Stimulated activated CD4-positive, alpha-beta T cell treated with anti-CD3 and anti-CD28 coated beads, Interleukin-4, amount 100 ng/mL, for 48 hours (primary cell): ENCODE measurements at places on chromosomes 5 and 9.

- no peak for DNase-seq
These were observed 388.1 kb upstream of the ACO1 start for GRCh38 chr9:31996331-31996730.

DNA sequence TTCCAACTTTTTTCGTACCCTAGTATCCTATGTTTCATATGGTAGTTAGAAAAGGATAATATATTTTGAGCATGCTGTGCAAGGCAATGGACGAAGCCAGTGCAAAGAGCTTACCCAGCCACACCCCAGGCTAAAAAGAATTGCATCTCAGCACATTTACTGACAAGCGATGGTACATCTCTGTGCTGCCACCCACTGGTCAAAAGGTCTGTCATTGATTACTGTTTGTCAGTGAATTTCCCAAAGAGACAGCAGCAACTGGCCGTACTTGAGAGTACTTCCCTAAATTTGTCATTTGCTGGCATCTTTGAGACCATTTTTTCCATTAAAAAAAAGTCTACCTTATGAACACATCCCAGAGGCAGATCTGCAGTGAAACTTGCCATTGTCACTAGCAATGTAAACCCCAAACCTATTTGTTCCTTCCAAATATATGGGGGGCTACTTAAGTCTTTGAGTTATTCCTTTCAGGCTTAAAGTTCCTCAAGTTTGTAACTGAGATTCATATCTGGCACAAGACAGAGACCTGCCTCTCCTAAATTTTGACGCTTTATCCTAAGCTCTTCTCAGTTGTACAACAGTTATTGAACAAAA, 184.3 kb downstream of the CTNND2 start:
- DNase-seq: no peak

DNA sequence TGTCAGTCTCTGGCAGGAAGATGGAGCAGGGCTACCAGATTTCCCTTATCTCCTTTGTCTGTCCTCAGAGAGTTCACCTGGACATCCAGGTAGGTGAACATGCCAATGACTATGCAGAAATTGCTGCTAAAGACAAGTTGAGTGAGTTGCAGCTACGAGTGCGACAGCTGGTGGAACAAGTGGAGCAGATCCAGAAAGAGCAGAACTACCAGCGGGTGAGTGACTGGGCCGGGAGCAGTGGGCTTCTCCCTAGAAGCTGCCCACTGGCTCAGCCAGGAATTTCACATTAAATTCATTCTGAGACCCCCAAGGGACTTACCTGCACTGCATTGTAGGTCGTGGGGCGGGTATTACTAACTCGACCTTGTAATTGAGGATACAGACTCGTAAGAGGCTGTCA, 2.1 kb downstream of the TMED9 start:
- DNase-seq: no peak

DNA sequence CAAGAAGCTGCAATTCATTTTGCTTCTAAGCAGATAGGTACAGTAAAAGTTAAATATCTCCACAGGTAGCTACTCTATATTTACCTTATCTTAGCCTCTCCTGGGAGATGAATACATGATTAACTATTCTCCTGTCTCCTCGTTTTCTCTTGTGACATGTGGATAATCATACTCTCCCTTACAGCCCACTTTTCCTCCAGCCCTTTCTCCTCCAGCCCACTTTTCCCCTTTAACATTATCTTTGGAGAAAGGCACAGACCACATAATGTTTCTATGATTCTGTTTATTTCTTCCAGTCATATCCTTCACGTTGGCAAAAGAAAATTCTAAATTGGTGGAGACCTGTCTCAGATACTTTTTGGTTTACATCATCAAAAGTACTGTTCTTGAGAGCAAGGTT, 84.0 kb downstream of the OSMR start:
- DNase-seq: no peak

DNA sequence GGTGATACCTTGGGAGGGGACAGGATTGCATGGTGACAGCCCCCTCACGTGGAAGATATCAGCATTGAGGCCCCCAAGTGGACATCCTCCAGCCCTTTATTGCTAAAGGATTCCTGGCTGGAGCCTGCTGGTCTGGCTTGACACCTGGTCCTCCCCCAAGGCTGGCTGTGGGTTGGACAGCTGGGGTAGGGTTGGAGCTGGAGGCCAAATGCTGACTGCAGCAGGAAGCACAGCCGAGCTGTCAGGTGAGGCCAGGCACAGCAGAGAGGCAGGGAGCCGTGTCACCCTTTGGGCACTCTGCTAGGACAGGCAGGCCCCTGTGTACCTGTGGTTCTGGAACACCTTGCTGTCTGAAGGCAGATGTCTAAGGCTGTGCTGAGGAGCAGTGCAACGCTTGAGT, 2.2 kb downstream of the CACFD1 start:
- DNase-seq: no peak

- no peak for DNase-seq
These were observed 5.8 kb downstream of the TMEM268 start for GRCh38 chr9:114616684-114617520.

GRCh38 chr9:76646249-76646648, 118.0 kb upstream of the PCA3 start:
- DNase-seq: no peak

DNA sequence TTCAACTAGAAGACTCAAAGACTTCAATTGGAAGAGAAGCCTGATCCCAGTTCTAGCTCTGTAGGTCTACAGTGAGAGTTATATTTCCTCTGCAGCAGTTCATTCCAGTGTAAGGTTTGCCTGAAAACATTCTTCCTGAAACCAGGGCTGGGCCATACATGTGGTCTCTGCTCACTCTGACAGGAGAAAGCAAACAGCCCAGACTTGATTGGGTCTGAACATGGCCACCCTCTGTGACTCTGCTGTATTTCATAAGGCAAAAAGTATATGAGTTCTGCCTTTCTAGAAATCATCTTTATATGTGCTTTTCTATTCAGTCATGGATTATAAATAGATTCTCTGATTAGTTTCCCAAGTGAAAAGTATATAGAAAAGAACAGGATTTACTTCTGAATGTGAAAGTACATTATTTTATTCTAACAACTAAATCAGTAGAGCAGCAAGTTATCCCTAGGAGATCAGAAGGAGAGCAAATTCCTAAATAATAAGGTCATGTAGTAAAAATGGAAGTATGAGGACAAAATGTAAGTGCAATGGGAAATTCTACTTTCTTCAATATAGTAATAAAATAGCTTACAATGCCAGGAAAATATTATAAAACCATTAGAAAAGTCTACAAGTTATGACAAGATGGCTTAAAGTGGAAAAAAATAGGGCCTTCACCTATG, 144.3 kb downstream of the EFNA5 start:
- no peak for DNase-seq

- no peak for DNase-seq
These were observed 98.8 kb upstream of the NFIL3 start for GRCh38 chr9:91522481-91522880.

DNA sequence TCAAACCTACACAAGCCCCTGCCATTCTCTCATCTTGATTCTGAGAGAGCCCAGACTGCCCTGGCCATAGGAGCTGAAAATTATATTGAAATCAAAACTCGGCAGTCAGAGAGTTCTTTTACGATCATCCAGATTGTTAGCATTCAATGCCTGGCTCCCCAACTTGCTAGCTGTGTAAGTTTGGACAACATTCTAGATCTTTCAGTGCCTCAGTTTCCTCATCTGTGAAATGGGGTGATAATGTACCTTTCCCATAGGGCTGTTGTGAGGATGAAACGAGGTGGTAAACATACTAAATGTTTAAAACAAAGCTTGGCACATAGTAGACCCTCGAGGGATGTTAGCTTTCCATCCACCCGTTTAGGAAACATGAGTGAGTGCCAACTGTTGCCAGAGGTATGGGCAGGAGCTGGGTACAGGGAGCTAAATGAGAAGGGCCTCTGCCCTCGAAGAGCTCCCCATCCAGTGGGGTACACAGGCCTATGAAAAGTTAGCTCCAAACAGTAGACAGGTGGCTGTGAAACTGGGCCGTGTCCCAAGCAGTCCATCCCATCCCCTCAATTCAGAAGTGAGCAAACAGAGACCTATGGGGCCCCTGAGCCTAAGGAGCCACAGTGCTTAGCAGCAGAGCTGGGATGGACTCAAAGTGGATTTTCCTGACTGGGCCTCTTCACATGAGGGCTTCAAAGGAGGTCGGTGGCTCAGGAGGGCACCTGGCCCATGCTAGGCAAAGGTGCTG, 17.3 kb upstream of the IGFBPL1 start:
- DNase-seq: no peak

DNA sequence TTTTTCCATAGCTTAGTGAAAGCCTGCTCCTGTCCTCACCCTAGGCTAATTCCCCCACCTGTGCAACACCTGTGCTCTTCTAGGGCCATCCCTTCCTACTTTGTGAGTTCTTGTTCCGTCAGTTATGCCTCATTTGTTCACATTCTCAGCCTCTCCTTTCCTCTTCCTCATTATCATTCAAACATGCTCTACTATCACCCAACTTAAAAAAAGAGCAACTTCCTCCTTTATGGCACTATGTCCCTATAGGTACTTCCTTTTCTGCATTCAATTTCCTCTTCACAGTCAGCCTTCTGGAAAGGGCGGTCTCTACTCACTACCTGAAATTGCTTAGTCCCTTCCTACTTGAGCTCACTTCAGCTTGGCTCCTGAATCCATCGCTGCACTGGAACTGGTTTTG, 111.8 kb upstream of the LHFPL2 start:
- DNase-seq: no peak

DNA sequence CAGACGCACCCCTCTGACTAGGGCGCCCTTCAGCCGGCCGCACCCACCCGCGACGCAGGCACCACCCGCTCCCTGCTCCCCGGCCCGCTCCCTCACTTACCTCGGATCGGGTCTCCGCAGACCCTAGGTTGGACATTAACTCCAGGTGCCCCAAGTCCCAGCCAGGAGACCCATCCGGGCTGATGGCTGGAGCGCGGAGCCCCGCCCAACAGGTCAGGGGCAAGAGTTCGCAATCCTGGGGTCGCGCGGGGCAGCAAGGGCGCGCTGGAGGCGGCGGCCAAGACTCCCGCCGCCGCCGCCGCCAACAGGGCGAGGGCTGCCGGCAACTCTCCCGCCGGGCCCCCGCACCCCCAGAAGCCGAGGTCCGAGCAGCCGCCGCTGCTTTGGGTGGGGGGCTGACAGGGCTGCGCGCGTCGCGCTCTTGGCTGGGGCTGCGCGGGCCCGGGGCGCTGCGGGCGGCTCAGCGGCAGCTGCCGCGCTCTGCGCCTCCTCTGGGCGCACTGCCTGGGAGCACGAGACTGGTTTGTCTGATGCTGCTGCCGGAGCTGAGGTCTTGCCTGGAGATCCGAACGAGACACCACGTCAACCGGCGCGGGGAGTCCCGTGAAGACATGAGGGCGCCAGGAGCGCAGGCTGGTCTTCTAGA, at the start of gene GDNF:
GDNF (minus strand) TSS at position 635 of the 646 bp plus-strand sequence. CDS start 5,245 bp downstream, outside the sequence.
- DNase-seq: no peak

- DNase-seq: no peak
These were observed 200.2 kb downstream of the TSSK1B start for GRCh38 chr5:113234546-113234945.

DNA sequence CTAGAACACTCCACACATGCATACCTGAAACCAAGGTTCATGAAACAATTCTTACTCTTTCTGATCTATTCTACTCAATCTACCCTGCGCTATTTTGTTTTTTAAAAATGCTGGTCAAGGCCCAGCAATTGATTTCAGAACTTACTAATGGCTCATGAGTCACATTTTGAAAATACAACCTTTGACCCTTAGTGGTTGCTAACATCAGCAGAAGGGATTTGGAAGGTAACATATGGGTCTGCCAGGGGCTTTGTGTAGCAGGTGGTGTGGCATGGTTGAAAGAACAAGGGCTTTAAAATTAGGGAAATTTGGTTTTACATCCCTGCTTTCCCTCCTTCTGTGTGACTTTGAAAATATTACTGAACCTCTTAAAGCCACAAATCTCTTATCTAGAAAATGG, 101.4 kb downstream of the ATG10 start:
- no peak for DNase-seq

GRCh38 chr9:28378231-28378630, 805.0 kb upstream of the C9orf72 start:
- DNase-seq: no peak

GRCh38 chr9:2016408-2017330, 1.5 kb downstream of the SMARCA2 start:
- peak; percentile 52 for DNase-seq

DNA sequence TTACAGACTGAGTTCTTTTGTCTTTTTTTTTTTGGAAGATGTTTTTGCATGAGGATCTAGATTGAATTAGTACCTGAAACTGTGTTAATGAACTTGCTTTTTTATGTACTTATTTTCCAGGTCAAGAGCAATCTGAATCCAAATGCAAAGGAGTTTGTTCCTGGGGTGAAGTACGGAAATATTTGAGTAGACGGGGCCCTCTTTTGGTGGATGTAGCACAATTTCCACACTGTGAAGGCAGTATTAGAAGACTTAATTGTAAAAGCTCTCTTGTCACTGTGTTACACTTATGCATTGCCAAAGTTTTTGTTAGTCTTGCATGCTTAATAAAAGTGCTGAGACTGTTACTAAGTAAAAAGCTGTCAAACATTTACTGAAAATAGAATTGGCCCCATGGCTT, 14.5 kb downstream of the SLC23A1 start:
- no peak for DNase-seq

DNA sequence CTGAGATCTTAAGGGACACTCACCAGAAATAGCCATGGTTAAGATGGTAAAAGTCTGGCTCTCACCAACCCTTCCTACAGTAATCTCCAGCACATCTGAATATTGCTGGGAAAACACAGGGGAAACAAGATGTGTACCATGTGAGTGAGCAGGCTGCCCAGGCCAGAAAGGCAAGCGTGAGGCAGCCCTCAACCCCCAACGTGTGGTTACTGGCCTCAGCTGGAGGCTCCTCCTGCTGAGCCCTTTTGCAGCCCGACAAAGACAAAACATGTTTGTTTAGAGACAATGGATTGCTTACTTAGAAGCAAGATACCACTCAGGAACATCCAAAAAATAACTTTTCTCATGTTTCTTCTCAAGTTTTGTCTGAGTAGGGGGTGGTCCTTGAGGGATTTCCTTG, 16.6 kb downstream of the ZFP62 start:
- DNase-seq: no peak

- DNase-seq: no peak
These were observed 180.8 kb downstream of the CARTPT start for GRCh38 chr5:71899865-71900342.

- no peak for DNase-seq
These were observed 1045.6 kb upstream of the WWC1 start for GRCh38 chr5:167245868-167246267.

- DNase-seq: peak; percentile 39
These were observed 16.9 kb downstream of the DNAJC18 start for GRCh38 chr5:139422307-139422893.
